ENCODE measurements at places on chromosomes 5 and 9. TPM values are rescaled to one million over a fixed set of nuclear protein-coding genes. Genes with fewer than 3 reads are reported as not detected.

Gene PITX1
- 1.3 TPM for polyA plus RNA-seq

- peak; percentile 21 for DNase-seq
Measured at GRCh38 chr9:129102791-129103594, 7.6 kb downstream of the CRAT start.

Gene FCN2
- polyA plus RNA-seq, result 0.20 TPM

Gene LCN1
- polyA plus RNA-seq, result not detected

GRCh38 chr5:52964138-52964537 is 25.0 kb upstream of the ITGA2 start:
- DNase-seq, result no peak

Gene ACOT12
- not detected for polyA plus RNA-seq

Gene SPATA31C1
- not detected for polyA plus RNA-seq

Gene TARS1
- 71.5 TPM for polyA plus RNA-seq

GRCh38 chr9:108078811-108079210 is 589.2 kb upstream of the KLF4 start:
- DNase-seq, result no peak

- DNase-seq, result no peak
Measured at GRCh38 chr9:91346644-91347043, 15.1 kb downstream of the AUH start.

DNA sequence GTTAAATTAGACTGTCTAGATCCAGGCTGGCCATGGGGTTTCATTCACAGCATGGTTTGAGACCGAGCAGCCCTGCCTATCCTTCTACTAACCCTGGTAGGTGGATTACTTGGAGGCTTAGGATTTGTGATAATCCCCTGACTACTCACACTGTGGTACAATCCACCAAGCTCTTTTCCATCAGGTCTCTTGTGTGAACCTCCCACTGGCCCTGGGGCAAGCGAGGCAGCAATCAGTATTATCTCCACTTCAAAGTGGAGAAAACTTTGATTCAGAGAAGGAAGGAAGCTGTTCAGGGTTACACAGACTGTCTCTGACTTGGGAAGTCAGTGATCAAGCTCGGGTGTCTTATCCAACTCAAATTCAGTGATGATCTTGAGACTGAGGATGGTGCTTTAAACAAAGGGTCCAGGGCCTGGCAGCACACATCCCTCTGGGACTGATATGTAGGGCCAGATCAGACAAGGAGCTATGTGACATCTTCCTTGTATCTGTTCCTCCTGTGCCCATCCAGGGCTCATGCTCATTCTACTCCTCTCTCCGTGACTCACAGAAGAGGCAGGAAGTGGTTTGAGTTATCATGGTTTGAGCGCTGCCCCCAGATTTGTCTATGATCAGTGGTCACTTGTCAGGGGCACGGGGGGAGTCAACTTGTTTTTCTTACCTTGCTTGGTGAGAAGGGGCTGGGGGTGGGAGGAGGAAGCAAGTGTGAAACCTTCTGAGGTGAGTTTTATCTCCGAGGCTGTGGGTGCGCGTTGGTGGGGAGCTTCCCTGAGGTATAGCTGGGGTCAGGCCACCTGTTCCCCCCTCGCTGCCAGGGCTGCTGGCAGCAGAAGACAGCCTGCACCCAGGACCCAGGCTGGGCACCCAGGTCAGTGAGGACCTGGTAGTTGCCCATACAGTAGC is 48.6 kb downstream of the RGS3 start:
- no peak for DNase-seq

- DNase-seq, result peak; percentile 82
Measured at GRCh38 chr9:131997779-131998178, 81.9 kb downstream of the MED27 start.

DNA sequence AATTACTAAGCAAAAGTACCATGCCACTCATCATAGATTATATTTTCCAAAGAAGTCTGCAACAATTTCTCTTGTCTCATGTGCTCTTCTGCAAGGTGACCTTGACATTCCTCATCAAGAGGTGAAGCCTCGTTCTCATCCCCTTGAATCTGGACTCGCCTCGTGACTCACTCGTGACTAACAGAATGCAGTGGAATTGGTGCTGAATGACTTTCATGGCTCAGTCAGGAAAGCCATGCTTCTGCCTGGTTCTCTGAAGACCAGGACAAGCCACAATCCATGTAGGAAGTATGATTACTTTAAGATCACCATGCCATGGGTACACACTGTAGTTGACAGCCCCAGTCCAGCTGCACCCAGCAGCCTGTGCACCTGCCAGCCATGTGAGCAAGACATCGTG is 335.8 kb downstream of the GADD45G start:
- no peak for DNase-seq

GRCh38 chr5:134207696-134208095 is 18.2 kb downstream of the PPP2CA start:
- no peak for DNase-seq

Gene SUSD3
- polyA plus RNA-seq, result 2.0 TPM

Gene AHRR
- polyA plus RNA-seq, result 0.63 TPM

- DNase-seq, result no peak
Measured at GRCh38 chr5:43150075-43150474, 29.4 kb downstream of the ZNF131 start.

DNA sequence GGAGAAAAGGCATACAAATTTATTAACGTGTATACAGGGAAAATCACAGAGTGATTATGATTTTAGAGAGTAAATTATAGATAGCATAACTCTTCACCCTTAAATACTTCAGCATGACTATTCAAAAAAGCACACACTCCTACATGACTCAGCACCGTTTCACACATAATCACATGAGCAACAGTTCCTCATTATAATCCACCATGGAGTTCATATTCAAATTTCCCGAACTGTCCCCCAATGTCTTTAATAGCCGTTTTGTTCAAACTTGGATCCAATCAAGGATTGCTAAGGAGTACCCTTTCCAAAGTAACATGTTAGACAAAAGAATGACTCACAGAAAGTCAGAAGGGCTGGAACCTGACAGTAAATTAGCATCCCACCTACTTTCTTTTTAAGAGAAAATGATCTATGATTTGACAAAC is 32.1 kb downstream of the RAPGEF1 start:
- DNase-seq, result no peak

DNA sequence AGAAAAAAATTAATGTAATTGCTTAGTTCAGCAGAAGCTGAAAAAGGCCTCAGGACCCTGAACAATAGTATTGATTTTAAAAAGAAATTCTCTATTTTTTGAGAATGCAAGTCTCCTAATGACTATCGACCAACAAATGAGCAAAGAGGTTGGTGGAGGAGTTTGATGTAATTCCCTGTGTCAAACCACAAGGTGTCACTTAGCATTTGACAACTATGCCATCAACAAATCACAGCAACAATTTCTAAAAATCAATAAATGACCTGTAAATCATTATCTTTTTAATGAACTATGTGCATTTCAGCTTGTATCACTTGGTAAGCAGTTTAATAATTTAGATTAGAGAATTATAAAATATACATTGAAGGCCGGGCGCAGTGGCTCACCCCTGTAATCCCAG is 133.7 kb downstream of the PRELID2 start:
- DNase-seq, result no peak

DNA sequence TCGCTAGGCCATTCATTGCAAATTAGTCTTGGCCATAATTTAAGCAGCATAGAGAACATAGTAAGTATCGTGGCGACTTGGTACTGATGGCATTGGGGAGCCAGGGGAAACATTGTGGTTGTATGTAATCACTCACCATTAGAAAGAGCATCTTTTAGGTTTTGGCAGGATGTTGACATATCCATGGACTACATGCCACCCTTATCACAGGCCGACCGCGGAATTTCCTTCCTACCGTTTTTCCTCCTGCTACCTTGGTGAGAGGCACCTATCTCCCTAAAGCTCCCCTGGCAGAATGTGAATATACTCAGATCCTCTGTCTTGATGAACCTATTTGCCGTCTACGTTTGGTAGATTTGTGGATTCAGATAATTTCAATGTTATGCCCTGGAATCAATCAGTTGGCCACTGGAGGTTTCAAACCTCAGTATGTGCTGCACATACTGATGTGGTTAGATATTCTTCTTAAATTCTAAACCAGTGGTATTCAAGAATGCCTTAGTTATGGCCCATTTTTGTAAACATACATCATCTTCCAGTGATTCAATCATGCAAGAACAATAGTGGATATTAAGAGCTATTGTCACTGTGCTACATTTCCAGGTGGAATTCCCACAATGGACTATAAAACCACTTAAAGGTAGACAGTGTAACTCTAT is 271.0 kb upstream of the HAPLN1 start:
- DNase-seq, result no peak

Gene CD72
- polyA plus RNA-seq, result 3.1 TPM

DNA sequence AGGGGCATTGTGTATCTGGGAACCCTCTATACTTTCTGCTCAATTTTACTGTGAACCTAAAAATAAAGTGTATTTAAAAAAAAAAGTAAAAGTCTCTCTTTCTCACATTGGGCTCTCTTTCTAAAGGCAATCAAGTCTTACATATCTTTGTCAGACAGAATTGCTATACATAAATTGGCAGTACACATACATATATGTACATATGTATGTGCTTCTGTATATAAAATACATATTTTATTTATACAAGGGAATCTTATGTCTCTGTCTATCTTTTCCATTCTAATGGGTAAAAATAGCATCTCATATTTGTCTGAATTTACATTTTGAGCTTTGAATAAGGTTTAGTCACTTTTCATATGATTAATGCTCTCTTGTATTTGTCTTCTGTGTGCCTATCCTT is 348.8 kb downstream of the SPATA31D1 start:
- DNase-seq, result no peak

DNA sequence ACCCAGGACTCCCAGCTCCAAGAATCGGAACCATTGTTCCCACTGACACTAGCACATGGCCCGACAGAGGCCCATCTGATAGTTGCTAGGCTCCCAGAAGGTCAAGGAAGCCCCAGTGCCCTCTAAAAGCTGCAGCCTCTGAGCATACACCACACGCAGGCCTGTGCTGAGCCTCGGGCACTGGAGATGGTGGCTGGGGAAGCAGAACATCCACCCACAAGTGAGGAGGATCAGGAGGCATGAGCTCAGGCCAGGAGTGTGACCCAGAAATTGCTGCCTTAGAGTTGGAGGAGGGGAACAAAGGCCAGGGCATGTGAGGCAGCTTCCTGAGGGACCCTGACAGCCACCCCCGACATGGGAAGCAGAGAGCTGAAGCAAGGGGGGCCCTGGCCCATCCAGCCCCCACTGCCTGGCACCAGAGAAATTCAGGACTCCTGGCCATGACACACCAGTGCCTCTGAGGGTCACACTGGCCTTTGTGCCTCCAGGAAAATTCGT is 21.4 kb downstream of the IPPK start:
- DNase-seq, result no peak

DNA sequence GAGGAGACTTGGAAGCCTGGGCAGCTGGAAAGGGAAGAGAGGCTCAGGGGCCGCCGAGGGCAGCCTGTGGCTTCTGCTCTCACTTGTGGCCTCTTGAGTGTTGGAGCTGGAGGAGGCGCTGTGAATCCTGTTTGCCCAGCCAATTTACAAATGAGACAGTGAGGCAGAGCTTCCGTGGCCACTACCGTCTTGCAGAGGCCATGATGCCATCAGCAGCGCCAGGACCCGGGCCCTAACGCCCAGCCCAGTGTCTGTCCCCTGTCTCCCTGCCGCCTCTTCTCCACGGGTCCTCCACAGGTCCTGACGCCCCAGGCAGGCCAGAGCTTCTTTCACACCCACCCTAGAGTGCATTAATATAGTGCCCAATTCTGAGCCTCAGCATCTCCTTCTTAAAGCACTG is 172.8 kb downstream of the GOLPH3 start:
- no peak for DNase-seq

GRCh38 chr5:98656125-98656795 is 117.2 kb upstream of the RGMB start:
- DNase-seq, result no peak

- no peak for DNase-seq
Measured at GRCh38 chr9:98132158-98132557, 13.1 kb upstream of the TRIM14 start.

All from lung (tissue), 17 donors.